ENCODE measurements at places on chromosomes 16 and 17. TPM values are rescaled to one million over a fixed set of nuclear protein-coding genes. Genes with fewer than 3 reads are reported as not detected.

VMO1 gene
- 3.5 TPM for total RNA-seq

ATAD5 gene
- 2.5 TPM for total RNA-seq

EMC8 gene
- 20.2 TPM for total RNA-seq

HOXB1 gene
- not detected for total RNA-seq

CSF3 gene
- total RNA-seq: 1.7 TPM

CDH8 gene
- total RNA-seq: 1.1 TPM

ORC6 gene
- 2.2 TPM for total RNA-seq

VTN gene
- total RNA-seq: 5.6 TPM

KRTAP4-9 gene
- not detected for total RNA-seq

TEN1 gene
- 10.4 TPM for total RNA-seq

KCNH6 gene
- not detected for total RNA-seq

MYOCD gene
- total RNA-seq: 7.9 TPM

KRTAP9-2 gene
- not detected for total RNA-seq

CAPNS2 gene
- 0.69 TPM for total RNA-seq

PGAP3 gene
- 24.4 TPM for total RNA-seq

HAS3 gene
- total RNA-seq: 1.8 TPM

KRT34 gene
- not detected for total RNA-seq

VPS35L gene
- total RNA-seq: 63.0 TPM

COL1A1 gene
- 1,087 TPM for total RNA-seq

CA10 gene
- 1.5 TPM for total RNA-seq

GP1BA gene
- total RNA-seq: not detected

ATP6V0D1 gene
- total RNA-seq: 72.0 TPM

SMG1 gene
- 61.5 TPM for total RNA-seq

PRCD gene
- total RNA-seq: 4.6 TPM

KRT32 gene
- not detected for total RNA-seq

MT4 gene
- total RNA-seq: not detected

C16orf74 gene
- 0.57 TPM for total RNA-seq

RPL27 gene
- 1,130 TPM for total RNA-seq

KRTAP9-6 gene
- not detected for total RNA-seq

OR4D1 gene
- total RNA-seq: not detected

SLC2A4 gene
- 1.7 TPM for total RNA-seq

SPATA22 gene
- total RNA-seq: not detected

Data from ovary (tissue), 10 donors.